ENCODE measurements at places on chromosomes 6 and 20.

GRCh38 chr20:61912665-61913422 lies 152.8 kb downstream of the TAF4 start:
- DNase-seq = no peak

GRCh38 chr20:46031014-46031569 lies 2.1 kb downstream of the SLC12A5 start:
- no peak for DNase-seq

GRCh38 chr6:45115696-45116095 lies 212.4 kb upstream of the RUNX2 start:
- no peak for DNase-seq

DNA sequence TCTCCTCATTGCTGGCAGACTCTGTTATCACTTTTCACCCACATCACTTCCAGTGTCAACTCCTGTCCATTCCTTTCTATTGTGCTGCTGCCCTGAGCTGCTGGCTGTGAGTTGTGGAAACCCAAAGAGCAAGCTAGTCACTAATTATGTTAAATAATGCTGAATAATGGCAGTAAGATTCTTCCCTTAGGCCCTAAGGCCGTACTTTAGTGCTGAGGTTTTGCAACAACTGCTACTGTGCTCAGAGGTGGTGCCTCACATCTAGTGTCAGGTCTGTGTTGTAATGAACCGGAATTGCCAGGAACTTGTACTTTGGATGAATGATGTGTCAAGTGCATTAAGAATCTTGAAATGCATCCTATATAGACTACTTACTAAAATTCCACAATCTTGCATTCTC lies 372.2 kb upstream of the RNF217 start:
- DNase-seq = no peak

- no peak for DNase-seq
These were observed 2.1 kb downstream of the WFDC8 start for GRCh38 chr20:45576995-45577394.

DNA sequence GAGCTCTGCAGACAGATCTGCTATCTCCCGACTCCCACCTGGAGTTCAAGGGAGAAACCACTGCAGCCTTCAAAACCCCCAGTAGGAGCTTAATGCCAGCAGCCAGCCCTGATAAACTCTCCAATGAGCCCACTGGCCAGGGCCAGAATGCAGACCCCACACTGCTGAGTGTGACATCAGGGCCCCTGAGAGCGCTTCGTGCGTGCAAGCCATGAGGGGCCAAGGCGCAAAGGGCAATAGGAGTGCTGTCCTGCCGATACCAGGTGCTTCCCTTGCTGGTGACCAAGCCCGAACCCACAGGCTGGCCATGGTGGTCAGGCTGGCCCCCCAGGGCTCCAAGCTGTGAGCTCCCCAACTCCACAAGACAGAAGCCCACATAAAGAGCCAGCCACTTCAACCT lies 33.2 kb upstream of the CST7 start:
- no peak for DNase-seq

- no peak for DNase-seq
These were observed 2.0 kb downstream of the NEDD9 start for GRCh38 chr6:11230158-11231107.

DNA sequence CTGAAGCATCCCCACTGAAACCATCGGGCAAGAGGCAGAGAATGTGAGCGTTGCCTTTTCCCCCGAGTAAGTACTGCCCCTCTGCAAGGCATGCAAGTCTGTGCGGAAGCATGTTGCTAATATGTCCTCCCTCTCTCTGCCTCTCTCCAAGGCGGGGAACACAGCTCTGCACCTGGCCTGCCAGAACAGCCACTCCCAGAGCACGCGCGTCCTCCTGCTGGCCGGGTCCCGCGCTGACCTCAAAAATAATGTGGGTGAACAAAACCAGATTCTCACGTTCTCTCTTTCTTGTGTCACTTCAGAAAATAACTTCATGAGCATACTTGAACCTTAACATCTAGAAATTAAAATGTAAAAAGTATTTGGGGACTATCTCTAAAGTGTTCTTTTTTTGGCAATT lies 26.4 kb downstream of the LYRM2 start:
- DNase-seq = no peak

GRCh38 chr6:166760288-166760687 lies 133.2 kb upstream of the RPS6KA2 start:
- no peak for DNase-seq

- no peak for DNase-seq
These were observed 117.6 kb downstream of the F13A1 start for GRCh38 chr6:6202886-6203285.

DNA sequence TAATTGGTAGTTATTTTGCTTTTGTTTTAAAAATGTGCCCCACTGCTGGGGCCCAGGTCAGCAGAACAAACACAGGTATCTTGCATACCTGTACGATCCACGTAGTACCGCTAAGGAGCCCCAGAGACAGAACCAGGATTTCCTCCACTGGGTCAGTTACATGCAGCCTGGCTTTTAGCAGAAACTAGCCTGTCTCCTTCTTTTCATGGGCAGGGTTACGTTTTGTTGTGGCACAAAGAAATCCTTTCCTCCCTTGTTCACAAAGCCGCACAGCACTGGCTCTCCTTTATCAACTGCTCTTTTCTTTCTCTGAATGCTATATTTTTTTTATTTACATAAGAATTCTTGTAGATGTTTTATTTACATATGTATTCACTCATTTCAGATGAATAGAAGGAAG lies 190.3 kb upstream of the POU3F2 start:
- DNase-seq = no peak

DNA sequence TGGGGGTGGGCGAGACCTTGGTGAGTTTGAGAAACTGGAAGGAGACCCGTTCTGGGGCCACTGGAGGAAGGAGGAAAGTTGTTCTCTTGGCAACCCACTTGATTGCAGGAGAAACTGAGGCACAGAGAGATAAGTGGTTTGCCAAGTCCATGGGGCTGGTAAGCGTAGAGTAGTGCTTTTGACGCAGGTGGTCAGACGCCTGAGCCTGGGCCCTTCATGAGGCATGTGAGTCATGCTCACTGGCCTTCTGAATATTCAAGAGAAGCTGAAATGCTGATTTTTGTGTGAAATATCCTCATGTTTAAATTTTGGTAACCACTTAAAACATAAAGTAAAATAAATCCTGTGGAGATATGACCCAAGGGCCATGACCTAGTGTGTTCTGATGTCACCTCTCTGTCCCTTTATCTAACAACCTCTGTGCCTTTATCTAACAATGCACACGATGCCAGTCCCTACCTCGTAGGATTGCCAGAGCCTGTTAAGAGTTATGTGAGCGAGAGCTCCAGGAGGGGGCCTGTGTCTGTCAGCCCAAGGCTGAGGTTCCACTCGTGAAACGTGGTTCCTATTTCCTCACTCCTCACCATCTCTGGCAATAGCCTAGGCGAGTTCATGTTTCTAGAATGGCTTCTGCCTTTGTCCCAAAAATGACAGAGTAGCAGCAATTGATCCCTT lies 32.8 kb upstream of the PMEPA1 start:
- no peak for DNase-seq

- DNase-seq = no peak
These were observed 35.4 kb downstream of the GCNT2 start for GRCh38 chr6:10556589-10556988.

DNA sequence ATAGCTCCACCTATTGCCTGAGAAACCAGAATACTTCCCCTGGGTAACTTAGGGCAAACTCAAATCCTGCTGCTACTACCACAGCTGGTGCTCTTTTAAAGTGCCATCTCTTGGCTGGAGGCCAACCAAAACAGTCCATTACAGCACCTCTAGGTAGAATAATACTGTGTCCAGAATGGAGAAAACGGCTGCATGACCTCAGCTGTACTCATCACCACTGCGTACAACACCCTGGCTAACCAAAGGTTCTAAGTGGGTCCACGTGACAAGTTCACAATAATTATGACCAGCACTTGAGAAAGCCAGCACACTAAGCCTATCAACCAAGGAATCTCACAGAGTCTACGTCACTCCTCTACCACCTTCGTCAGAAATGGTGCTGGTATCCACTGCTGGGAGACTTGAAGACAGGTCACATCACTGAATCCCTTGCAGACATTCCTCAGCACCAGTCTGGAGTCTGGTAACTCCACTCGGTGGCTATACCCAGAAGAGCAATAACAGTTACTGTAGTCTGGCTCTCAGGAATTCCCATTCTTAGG lies 40.9 kb upstream of the PKIB start:
- no peak for DNase-seq

GRCh38 chr6:38843798-38844197 lies 128.7 kb downstream of the DNAH8 start:
- no peak for DNase-seq
